ENCODE measurements at places on chromosomes 7 and 10.

DNA sequence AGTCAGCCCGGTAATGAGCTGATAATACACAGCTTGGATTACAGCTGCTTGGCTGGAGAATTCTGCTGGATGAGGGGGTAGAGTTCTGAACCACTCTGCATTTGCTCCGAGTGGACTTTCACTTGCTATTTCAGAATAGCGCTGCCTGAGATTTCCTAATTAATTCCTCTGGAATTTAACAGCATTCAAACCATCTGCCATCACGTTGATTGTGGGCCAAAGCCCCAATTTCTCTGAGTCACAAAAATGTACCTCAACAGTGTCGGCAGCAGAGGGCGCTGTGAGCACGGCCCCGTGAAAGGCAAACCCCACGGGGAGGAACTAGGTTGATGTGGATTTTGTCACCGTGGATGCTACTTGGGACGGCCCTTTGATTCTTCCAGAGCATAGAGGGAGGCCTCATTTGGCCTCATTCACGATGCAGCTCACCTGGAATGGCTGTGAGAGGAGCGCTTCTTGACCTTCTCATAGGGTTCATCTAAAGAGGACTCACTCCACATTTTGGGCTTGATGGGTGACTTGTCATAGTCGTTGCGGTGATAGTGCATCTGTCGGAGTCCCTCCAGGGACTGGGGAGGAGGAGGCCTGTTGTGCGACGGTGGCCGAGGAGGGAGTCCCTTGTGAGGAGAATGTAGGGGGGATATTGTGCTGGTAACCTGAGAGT, 73.3 kb downstream of the PRPF18 start:
- peak; percentile 49 for DNase-seq

DNA sequence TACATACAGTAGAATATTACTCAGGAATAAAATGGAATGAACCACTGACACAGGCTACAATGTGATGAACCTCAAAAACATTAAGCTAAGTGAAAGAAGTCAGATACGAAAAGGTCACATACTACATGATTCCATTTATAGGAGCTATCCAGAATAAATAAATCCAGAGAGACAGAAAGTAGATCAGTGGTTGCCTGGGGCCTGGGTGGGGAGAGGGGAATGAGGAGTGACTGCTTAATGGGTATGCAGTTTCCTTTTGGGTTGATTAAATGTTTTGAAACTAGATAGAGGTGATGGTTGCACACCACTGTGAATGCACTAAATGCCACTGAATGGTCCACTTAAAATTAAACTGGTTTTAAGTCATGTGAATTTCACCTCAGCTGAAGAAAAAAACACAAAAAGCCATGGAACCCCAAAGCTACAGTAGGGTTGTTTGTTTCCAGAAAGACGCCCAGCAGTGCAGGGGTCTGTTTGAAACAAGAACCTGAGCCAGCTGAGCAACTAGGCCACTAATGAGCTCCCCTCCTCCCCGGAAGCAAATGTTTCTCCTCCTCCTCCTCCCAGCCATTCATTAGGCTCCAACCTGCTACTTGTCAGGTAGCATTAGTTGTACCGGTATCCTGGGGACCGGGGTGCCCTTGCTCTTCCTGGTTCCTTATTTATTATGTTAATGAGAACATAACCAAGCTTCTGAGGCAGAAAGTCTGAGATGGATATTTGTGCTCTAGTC, 168.4 kb downstream of the EVX1 start:
- DNase-seq, result no peak

GRCh38 chr7:81003326-81003725, 84.5 kb upstream of the SEMA3C start:
- no peak for DNase-seq

DNA sequence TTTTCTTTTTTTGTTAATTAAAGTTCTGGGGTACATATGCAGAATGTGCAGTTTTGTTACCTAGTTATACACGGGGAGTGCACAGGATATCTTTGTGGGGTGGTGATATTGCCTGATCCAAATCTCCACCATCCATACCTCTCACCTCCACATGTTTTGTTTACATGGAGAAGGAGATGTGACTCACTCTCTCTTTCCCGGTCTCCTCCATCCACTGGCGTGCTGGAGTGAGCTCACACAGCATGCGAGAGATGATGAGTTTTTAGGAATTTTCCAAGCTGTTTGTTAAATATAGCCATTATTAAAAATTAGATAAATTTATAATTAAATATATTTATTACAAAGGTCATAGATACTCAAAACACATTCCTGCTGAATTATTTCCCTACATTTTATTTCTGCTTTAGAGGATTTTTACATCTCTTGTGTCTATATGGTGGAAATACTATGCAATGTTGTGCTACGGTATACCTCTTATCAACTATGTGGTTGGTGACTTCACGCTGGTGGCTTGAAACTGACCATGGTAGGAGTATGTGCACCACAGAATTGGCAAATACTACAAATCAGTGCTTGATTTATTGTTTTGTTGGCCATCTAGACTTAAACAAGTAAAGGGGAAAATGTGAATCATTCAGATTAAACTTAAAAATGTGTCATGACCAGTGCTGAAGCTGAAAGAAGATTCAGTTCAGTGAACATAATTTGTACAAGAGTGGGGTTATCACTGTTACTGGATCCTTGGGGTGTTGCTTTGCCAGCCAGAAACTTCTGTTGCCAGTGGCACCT, 107.9 kb upstream of the FAM180A start:
- no peak for DNase-seq

DNA sequence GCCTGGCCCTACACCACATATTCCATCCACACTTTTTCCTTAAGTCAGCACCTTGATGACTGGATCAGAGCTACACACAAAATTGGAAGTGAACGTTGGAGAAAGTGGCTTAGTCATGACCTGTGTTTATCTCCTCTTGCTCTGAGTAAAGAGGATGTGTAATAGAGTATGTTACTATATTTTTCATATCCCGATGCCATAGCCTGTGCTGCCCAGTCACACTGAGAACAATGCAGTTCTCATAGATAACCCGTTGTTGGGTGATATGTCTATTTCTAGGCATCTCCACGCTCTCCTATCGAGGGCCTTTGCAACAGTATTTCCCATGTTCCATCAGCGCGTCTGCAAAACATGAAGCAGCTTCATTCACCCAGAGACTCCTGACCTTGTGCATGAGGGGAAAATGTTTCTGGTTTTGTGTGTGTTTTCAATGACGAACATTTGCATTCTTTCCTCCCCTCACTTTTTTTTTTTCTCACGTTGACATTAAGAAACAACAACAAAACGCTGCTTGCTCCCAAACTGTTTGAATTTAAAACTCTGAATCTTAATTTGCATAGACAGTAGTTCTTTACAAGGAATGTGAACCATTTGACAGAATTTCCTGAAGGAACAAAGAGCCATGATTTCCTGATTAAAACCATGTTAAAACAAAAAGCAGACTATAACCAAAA, 43.4 kb downstream of the GRK5 start:
- no peak for DNase-seq

- DNase-seq, result no peak
These were observed 703.7 kb upstream of the FZD8 start for GRCh38 chr10:36345807-36346206.

- DNase-seq, result no peak
These were observed 29.2 kb upstream of the KCNMA1 start for GRCh38 chr10:77666821-77667220.

- no peak for DNase-seq
These were observed 87.5 kb downstream of the UBE2H start for GRCh38 chr7:129865093-129865924.

DNA sequence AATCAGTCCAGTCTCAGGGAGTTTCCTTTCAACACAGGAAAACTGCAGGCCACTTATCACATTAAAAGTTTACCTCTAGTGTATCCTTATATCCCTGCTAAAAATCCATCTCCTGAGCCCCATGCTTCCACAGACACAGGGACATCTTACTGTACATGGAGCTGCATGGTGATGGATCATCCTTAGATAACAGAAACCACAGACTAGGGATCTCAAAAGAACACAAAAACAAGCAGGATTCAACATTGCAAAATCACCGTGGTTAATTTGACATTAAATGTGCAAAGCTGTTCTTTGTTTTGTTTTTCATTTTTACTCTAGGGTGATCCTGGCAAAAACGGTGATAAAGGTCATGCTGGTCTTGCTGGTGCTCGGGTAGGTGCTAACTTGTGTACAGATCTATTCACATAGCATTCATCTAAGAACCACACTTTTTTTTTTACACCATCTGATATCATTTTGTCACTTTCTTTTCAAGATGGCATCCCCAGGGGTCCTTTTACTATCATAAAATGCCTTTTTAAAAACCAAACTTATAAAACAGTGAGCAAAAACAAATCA, 18.1 kb downstream of the COL1A2 start:
- no peak for DNase-seq

DNA sequence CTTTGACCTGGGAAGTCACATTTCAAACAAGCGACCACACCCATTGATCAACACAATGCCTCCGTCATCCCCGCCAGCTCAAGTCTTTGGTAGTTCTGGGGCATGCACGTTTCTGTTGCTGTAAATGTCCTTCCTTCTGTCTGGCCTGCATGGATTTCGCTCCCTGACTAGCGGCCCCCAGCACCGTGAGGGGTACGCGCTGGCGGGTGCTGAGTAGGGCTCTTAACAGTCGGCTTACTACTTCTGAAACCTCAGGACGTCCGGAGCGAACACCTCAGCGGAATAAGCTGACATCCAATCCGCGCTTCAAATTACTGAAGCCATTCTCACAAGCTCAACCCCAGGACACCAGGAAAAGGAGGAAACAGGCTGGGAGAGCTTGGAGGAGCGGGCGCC, 505 bp downstream of the NUDCD3 start:
- DNase-seq, result no peak

GRCh38 chr7:128924707-128925588, 12.8 kb upstream of the IRF5 start:
- DNase-seq, result no peak

- DNase-seq, result no peak
These were observed 39.8 kb downstream of the CDC123 start for GRCh38 chr10:12235796-12236195.

- DNase-seq, result no peak
These were observed 22.7 kb upstream of the NKX6-2 start for GRCh38 chr10:132808383-132809231.

GRCh38 chr10:89352802-89353201, 25.0 kb downstream of the IFIT3 start:
- DNase-seq, result no peak

GRCh38 chr7:136049117-136049516, 72.0 kb upstream of the MTPN start:
- no peak for DNase-seq

DNA sequence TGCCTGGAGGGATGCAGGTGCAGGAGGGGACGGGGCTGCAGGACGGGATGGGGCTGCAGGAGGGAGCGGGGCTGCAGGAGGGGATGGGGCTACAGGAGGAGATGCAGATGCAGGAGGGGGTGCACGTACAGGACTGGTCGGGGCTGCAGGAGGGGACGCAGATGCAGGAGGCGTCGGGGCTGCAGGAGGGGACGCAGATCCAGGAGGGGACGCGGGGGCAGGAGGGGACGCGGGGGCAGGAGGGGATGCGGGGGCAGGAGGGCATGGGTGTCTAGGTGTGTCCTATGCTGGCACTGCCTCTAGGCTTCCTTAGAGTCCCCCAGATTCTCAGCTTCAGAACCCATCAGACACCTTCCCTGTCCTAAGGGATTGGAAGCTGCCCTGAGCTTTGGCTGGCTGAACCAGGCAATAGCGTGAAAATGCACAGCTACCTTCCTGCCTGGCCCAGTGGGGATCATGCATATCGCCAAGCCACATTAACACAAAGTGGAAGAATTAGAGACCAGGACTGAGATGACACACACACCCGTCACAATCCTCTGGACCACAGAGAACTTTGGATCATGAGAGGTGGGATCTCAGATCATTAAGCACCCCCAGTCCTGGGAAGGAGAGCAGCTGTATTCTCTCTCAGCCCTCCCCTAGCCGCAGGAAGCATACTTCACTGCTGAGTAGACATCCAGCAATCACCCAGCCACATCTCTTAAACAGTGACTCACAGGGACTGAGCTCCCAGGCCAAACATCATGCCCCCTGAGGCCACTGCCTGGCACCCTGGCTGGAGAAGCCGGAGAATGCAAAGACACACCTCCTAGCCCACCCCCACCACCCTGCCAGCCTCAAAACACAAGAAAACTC, 67.3 kb downstream of the VWA2 start:
- DNase-seq, result no peak

DNA sequence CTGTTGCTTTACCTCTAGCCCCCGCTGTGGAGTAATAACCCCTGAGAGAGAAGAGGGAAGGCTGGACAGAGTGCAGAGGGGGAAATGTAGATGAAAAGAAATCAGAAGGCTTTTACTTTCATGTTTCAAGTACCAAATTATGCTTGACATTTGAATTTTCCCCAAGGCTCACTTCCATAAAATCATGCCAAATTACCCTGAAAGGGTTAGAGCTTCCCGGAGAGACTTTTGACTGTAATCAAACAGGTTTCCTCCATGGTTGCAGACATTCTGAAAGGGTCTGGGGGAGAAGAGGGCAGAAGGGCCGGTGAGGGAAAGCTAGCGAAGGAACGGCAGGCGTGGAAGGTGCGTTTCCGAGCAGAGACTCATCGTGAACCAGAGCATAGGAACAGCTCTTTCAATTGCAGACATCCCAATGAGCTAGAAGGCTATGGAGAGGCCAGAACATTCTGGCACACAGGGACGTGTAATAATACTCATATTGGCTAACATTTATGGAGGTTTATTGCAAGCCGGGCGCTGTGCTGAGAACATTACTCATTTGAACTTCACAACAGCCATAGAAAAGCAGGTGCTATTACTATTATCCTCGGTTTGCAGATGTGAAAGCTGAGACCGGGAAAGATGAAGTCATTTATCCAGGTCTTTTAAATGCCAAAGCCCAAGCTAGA, 620.8 kb upstream of the AUTS2 start:
- DNase-seq, result no peak

GRCh38 chr7:35717013-35717412, 22.1 kb upstream of the HERPUD2 start:
- DNase-seq, result no peak

GRCh38 chr7:5375925-5376324, 47.7 kb downstream of the TNRC18 start:
- DNase-seq, result no peak

- DNase-seq, result no peak
These were observed 24.7 kb upstream of the ADCYAP1R1 start for GRCh38 chr7:31027161-31027965.

DNA sequence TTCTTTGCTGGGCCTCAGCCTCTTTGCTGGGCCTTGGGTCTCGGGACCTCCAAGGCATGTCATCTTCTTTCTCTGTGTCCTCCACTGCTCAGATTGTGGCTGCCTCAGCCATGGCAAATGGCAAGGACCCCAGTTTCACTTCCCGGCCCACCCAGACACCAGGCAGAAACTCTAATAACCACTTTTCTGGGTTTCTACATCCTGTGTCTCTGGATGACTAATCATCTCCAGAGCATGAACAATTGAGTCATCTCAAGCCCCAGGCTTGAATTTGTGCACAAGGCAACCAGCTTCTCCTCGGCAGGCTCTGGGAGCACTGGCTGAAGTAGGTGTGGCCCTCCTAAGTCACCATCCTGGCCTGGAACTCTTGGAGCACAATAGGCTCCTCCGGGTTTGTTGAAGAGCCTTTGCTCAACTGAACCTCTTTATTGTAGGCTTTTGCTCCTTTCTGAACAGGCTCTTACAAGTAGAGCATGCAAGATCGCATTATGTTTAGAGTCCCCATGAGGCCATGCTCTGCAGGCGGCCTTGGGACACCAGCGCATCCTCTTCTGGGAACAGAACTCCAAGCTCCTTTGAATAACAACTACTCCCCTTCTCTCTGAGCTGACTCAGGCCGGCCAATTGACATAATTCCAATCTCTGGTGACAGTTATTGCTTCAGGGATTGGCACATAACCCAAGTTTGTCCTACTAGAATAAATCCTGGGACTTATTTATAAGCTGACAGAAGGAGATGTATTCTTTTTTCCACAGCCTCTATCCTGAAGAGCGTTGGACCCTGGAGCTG, 218.1 kb downstream of the WDR11 start:
- no peak for DNase-seq

GRCh38 chr10:123146894-123147634, 872 bp upstream of the HMX2 start:
- DNase-seq, result no peak
